Right cardiac atrium (tissue), 5 donors: ENCODE measurements at places on chromosomes 5 and 9. TPM values are rescaled to one million over a fixed set of nuclear protein-coding genes. Genes with fewer than 3 reads are reported as not detected.

PAEP gene
- polyA plus RNA-seq = not detected

ENHO gene
- polyA plus RNA-seq = 3.2 TPM

GALNT10 gene
- 3.4 TPM for polyA plus RNA-seq

DNA sequence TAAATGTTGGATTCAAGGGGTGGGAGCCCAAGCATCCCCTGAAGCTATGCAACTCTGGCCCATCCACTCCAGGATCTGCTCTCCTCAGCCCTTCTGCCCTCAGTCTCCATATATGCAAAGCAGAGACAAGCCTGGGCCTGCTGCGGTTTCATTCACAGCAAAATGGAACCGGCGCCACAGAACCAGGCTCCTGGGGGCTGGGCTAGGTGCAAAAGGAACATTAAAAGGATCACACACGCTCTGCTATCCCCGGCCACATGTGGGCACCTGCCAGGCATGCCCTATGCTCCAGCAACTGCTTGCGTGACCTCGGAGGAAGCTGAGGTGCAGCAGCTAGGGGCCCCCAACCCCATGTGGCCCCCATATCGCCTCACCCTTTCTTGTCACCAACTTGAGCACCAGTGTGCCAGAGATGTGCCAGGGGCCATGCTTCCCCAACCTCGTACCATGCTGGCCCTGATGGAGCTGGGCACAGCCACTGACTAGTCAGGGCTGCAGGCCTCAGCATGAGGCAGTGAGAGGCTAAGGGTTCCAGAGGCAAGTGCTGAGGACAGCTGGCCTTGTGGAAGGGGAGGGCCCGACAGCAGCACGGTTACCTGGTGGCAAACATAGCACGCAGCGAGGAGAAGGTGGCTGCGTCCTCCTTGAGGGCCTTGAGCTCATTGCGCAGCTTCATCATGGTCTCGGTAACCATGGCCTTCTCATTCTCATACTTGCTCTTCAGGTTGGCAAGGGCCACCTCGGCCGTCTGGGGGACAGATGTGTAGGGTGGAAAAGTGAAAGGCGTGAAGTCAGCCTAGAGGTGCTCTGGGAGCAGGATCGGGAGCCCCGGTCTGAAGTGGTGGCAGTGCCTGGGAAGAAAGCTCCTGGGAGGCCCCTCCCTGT lies 47.2 kb downstream of the BICD2 start:
- DNase-seq = no peak

DNA sequence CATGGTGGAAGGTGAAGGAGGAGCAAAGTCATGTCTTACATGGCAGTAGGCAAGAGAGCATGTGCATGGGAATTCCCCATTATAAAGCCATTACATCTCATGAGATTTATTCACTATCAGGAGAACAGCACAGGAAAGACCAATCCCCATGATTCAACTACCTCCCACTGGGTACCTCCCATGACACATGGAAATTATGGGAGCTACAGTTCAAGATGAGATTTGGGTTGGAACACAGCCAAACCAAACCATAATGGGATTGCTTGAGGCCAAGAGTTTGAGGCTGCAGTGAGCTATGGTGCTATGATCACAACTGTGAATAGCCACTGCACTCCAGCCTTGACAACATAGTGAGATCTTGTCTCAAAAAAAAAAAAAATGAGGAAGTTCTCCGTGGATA lies 581.8 kb downstream of the TAF11L14 start:
- DNase-seq = no peak

GRCh38 chr9:121349009-121349408 lies 21.0 kb downstream of the STOM start:
- DNase-seq = no peak
